ENCODE measurements at places on chromosomes 2 and 18. TPM values are rescaled to one million over a fixed set of nuclear protein-coding genes. Genes with fewer than 3 reads are reported as not detected.

HOXD12 gene
- 1.0 TPM for total RNA-seq

MC4R gene
- not detected for total RNA-seq

TANC1 gene
- not detected for total RNA-seq

FOXD4L1 gene
- total RNA-seq = 0.72 TPM

CKAP2L gene
- 8.9 TPM for total RNA-seq

BCL11A gene
- total RNA-seq = 159 TPM

FAP gene
- total RNA-seq = not detected

STRN gene
- total RNA-seq = 34.1 TPM

FBXO15 gene
- total RNA-seq = 0.32 TPM

CD28 gene
- not detected for total RNA-seq

ICOS gene
- total RNA-seq = not detected

CMPK2 gene
- total RNA-seq = 26.6 TPM

RFTN2 gene
- total RNA-seq = not detected

REEP1 gene
- total RNA-seq = 0.22 TPM

AOX1 gene
- total RNA-seq = not detected

PRKAG3 gene
- total RNA-seq = not detected

TMEM185B gene
- total RNA-seq = 12.9 TPM

NOTO gene
- total RNA-seq = not detected

COLEC12 gene
- not detected for total RNA-seq

DPY30 gene
- 67.5 TPM for total RNA-seq

DLGAP1 gene
- 8.8 TPM for total RNA-seq
